ENCODE measurements at places on chromosomes 5 and 9.
A peak's percentile ranks its signal among the peaks of the same experiment; 100 is the strongest.

DNA sequence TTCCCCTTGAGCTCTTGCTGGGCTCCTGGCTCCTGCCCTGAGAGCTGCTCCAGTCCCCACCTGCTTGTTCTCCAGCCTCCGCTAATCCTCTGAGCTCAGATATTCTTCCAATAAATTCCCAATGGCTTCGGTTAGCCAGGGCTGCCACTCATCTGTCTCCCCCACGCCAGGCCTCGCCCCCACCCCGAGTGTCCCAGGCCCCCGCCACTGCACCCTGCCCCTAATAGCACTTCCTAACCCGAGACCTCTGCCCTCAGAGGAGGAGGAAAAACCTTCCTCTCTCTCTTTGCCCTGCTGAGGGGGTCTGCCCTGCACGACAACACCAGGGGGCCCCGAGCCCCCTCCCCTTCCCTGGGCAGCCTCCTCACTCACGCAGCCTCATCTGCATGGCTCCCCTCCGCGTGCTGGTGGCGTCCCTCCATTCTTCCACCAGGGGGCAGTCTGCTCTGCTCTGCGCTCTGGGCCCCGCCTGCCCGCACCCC, 5.4 kb upstream of the LCN15 start:
- DNase-seq = no peak

- DNase-seq = no peak
These were observed 10.4 kb upstream of the TRIM14 start for GRCh38 chr9:98129451-98129881.

DNA sequence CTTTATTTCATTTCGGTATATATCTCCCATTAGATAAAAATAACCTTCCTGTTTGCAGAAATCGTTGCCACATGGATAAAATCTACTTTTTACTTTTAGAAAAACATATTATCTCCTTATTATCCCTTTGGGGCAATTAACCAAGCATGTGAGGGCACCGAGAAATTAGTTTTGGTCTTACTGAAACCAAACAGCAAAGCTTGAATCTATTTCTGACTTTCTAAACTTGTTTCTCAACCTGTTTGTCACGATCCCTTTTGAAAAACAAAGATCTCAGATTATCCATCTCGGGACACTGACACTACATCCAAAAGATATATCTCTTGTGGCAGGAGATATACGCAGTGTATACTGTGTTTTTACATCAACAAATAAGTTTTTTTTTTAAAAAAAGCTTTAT, 2.3 kb downstream of the TUT7 start:
- DNase-seq = no peak

GRCh38 chr5:174720612-174721529, 3.5 kb upstream of the MSX2 start:
- DNase-seq = no peak

DNA sequence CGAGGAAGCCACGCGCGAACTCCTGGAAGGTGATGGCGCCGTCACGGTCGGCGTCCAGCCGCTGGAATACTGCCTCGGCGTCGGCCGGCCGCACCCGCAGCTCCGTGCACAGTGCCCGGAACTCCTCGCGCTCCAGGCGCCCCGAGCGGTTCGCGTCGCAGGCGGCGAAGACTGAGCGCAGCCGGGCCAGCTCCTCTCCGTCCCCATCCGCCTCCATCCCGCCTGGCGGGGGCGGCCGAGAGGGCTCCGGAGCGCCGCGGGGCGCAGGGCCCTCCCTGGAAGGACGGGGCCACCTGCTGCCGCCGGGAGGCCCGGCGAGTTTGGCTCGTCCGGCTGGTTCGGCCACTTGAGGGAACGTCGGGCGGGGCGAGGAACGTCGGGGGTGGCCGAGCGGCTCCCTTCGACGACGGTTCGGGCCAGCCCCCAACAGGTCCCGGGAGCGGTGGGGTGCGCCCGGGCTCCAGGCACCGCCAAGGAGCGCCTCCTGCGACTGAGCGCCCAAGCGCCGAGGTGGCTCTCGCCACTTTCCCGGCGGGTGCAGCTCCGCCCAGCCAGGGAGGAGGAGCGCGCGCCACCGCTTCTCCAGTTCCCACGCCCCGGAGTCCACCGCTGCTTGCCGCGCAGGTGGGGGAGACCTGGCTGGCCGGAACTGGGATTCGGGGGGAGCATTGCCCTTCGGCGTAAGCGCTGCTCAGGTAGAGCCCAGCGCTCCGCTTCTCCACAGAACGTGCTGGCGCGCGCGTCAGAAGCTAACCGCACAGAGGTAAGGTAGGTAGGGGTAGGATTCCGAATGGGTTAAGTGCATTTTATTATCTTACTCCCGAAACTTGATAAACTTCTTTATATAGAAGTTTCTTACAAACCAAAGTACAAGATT, at the start of gene RASEF:
Gene RASEF, minus strand, starts transcription at position 492 of the 877 bp plus-strand sequence. Its CDS starts 275 bp downstream, at position 217.
- DNase-seq = peak; percentile 54

DNA sequence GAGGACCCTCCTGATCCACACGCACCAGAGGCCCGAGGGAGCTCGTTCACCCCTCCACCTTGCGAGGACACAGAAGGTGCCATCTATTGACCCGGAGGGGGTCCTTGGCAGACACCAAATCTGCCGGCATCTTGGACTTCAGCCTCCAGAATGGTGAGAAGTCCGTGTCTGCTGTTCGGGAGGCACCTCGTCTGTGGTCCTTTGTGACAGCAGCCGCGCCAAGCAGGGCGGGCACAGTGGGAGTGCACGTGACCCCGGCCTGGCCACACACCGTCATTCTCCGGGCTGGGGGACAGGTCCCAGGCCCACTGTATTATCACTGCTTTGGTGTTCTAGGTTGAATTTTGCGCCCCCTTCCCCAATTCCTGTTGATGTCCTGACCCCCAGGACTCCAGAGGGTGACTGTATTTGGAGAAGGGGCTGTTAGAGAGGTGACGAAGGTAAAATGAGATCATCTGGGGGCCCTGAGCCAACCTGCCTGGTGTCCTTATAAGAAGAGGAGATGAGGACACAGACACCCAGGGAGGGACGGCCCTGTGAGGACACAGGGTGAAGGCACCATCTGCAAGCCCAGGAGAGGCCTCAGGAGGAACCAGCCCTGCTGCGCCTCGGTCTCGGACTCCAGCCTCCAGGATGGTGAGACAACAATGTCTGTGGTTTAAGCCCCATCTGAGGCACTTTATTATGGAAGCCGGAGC, 15.7 kb downstream of the LPCAT1 start:
- DNase-seq = peak; percentile 12

DNA sequence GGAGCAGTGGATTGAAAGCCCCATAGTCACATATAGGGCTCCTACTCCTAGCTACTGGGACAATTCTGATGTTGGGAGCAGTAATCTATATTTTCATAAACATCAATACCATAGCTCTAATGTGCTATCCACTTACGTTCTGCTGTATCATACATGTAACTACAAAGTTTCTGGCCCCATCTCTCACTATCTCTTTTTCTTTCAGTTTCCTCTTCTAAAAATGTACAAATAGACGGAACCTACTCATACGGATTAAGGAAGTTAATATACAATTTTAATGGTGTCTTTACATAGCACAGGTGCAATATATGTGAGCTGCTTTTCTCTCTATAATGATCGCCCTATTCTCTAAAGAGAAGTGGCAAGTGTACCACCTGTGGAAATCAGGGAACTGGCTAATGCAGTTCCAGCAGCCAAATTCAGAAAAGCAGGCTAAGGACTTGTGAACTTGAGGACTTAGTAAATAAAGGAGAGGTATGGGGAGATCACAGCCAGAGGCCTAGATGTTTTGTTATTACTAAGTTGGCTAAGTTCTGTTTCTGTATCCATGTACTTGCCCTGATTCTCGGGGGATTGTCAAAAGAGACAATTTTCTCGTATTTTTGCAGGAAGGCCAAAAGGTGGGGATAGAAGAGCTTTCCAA, 1021.9 kb downstream of the CDH12 start:
- no peak for DNase-seq

DNA sequence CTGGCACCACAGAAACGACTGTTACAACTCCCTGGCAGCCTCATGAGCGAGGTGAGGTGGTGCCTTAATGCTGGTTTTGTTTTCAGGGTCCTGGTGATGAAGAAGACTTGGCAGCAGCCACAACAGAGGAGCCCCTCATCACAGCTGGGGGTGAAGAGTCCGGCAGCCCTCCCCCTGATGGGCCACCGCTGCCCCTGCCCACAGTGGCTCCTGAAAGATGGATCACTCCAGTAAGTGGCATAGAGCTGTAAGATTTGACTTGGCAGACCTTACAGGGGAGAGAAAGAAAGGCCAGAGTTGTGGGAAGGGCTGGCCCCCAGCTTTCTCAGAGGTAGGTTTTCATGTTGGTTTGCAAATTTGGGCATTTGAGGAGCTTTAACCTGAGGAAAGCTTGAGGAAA, 72.2 kb downstream of the COL15A1 start:
- no peak for DNase-seq

- no peak for DNase-seq
These were observed 101.7 kb upstream of the TBC1D2 start for GRCh38 chr9:98356953-98357690.

- no peak for DNase-seq
These were observed 221.6 kb downstream of the PARP8 start for GRCh38 chr5:50887889-50888633.

- no peak for DNase-seq
These were observed 69.3 kb upstream of the TMEM252 start for GRCh38 chr9:68609901-68610415.

DNA sequence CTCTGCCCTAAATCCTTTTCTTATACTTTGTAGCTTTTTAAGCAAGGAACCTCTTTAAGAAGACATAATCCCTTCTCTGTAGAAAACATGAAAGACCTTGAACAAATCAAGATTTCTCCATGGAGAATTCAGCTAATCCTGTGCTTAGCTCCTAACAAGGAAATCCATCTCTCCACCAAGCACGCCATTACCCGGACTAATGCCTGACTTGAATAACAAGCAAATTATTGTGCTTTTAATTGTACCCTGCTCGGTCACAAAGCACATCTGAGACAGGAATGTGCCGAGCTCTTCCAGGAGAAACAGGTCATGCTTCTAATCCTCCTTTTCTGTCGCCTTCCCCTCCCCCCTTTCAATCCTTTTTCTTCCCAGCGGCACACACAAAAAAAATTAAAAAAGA, 141.3 kb downstream of the PSAT1 start:
- no peak for DNase-seq

DNA sequence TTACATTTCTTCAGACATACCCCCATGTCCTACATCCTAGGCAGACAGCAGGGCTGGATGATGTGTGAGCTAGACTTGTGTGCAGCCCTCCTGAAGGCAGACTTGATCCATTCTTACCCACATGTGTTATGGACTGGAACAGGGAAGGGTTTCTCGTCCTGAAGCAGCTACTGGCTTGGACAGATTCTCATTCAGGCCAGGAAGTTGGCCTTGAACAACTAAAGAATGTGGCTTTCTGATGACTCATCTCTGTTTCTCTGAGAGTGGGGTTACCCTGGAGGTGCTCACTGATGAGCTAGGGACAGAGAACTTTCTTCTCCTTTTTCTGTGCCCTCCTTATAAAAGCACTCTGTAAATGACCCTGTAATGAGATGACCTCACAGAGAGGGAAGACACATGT, 246.5 kb downstream of the PCSK5 start:
- no peak for DNase-seq

DNA sequence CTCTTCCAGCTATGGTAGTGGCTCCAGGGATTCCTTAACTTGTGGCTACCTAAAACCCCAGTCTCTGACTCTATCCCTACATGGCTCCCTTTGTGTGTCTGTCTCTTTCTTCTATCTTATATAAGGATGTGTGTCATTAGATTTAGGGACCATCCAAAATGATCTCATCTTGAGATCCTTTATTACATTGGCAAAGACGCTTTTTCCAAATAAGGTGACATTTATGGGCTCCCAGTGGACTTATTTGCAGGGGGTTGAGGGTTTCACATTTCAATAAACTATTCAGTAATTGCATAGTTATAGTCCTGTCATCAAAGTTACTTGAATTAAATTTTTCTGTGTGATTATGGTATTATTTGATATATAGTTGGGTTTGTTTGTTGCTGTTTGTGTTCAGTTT, 59.2 kb downstream of the NIPBL start:
- no peak for DNase-seq

Measured in right hindlimb (tissue), 1 donor.